ENCODE measurements at places on chromosomes 5 and 9.

DNA sequence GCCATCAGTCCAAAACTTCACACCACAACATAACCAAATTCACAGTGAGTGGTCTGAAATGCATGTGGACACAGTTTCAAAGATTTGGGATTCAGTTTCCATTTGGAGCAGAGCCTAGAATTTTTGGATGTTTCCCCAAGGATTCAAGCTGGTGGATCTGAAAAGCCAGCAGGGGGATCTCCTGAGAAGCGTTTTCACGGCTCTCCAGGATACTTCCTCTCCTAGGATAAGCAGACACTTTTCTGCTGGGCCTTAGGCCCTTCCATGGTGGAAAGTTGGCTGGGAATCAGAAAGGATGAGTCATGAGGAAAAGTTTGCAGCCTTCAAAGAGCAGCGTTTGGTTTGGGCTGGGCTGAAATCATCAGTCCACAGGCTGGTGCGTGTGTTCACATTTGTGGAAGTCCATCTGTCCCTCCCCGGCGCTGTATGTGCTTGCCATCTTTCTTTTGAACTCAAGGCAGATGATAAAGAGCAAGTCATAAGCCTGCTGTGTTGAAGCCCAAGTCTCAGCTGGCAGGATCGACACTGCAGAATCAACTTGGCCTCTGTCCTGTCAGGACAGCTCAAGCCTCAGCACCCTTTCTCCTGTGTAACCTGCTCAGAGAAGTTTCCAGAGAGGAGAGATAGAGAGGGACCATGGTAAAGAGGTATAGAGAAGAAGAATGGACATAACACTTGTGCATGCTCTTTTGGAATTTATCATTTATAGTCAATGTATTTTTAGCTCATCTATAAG lies 152.6 kb upstream of the MSX2 start:
- DNase-seq = peak; percentile 21

- no peak for DNase-seq
Measured at GRCh38 chr9:79664375-79664831, 92.6 kb downstream of the TLE4 start.

DNA sequence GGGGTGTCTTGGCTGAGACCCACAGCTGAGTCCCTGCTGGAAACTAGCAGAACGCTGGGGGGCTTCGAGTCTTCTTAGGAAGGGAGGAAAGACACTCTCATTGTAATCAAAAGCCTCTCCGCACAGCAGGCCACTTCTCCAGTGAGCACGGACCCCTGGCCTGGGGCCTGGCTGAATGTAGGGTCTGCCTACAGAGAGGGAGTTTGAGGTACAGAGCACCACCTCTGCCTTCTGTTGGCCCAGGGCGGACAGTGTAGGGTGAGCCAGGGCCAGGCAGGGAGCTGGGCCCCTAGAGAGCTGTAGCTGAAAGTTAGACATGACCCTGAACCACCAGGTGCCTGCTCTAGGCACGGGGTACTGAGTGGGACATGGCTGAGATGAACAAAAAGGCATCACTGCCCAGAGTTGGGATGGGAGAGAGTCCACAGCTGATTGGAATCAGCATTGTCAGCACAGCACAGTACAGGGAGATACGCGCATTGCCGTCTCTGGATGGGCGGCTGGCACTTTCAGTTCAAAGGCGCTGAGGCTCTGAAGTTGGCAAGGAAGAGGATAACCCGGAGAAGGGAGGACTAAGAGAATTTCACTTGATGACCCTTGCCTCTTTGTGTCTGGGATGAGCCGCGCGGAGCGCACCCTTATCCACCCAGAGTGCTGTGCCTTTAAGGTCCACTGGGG lies 363 bp upstream of the SLC25A48 start:
- no peak for DNase-seq

DNA sequence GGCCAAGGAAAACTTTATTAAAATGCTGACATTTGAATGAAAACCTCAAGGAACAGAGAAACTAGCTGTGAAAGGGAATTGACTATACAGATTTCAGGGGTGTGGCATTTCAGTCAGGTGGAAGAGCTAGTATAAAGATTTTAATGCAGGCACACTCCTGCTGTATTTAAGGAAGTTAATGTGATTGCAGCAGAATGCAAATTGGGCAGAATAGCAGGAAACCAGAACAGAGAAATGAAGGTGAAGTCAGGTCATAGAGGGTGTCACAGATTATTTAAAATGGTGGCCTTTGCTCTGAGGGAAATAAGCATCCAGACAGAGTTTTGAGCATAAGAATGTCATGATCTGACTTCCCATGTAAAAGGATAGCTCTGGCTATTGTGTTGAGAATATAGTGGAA lies 898.1 kb upstream of the WWC1 start:
- DNase-seq = no peak

DNA sequence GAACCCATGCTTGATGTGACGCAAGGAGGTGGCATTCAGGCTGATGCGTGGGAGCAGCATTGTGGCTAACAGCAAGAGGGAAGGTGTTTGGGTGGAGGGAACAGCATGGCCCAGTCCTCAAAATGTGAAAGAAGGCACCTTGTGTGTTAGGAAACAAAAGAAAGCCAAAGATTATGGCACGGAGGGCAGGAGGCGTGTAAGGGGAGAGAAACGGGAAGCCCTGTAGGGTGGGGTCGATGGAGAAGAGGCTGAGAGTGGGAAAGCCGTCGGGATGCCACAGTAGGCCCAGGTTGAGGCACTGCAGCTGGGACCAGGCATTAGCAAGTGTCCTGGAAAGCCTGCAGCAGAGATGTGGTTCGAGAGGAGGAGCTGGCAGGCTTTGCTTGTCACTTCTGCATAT lies 241.1 kb downstream of the GADD45G start:
- DNase-seq = no peak

GRCh38 chr9:100086097-100086635 lies 12.6 kb downstream of the ERP44 start:
- no peak for DNase-seq

DNA sequence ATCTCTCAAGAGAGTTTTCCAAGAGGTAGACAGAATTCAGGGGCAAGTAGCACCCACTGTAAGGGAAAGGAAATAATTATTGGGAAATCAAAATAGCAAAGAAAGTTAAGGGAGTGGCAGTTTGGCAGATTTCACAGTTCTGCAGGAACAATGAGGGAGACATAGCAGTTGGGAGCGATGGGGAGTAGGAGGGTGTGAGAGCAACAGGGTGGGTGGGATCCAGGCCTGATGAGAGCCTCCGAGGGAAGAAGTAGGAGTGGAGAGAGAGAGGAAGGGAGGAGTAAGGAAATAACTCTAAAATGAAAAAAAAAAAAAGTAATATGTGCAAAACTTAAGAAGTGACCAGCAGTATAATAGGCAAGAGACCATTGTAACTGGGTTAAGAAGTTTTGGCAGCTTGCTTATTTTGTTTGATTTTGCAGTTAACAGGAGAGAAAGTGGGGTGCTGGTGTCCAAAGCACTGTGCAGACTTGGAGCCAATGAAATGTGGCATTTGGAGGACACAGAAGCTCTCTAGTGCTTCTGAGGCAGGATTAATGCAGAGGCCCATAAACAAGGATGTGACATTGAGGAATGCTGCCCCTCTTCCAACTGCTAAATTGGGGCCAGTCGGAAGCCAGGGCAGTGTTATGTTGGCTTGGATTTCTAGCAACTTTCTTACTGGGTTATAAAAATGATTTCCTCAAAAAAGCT lies 10.2 kb downstream of the TNFAIP8 start:
- DNase-seq = no peak

- no peak for DNase-seq
Measured at GRCh38 chr5:95878417-95879323, 56.1 kb upstream of the GLRX start.

DNA sequence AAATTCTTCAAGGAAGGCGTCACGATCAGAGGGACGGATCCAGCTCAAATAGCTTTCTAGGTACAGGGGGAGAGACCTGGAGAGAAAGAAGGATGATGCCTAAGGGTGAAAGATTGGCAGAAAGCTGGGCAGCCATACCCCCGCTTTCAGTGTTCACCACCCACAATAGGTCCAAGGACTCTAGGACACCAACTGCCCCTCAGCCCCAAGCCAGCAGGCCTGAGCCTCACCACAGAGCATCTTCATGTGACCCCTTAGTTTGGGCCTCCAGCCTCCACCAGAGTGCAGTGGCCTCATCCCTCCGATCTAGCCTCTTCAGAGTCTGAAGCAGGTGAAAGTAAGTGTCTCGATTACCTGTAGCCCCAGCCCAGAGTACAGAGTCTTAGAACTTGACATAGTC lies 1.7 kb upstream of the VCP start:
- DNase-seq = no peak

GRCh38 chr9:76662476-76663281 lies 101.6 kb upstream of the PCA3 start:
- DNase-seq = no peak

- no peak for DNase-seq
Measured at GRCh38 chr5:181224390-181225229, 1.5 kb downstream of the TRIM41 start.

GRCh38 chr9:23581931-23582330 lies 244.1 kb downstream of the ELAVL2 start:
- DNase-seq = no peak

DNA sequence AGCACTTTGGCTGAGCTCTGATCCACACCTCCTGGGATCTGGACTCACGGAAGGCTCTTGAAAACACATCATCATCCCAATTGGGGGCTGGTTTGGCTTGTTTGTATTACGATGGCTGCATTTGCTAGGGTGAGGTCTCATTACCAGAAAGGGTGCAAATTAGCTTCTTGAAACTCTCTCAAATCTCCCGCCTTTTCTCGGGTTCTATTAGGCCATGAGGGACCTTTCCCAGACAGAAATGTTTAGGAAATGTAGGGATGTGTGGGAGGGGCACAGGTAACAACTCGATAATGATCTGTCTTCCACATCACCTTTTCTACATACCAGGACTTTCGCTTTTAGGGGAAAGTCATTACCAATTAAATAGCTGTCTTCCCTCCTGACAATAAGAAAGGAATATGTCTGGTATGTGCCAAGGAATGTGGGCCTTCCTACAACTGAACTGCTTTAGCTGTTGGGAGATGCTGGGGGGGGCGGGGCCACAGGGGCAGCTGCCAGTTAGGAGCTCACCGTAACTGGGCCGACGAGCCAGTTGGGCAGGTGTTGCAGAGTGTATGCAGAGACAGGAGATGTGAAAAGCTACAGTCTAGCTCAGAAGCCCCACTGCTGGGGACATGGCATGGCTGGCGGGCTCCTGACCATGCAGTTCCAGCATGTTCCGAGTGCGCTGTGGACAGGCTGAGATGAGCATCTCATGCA lies 71.2 kb downstream of the AK8 start:
- DNase-seq = no peak

DNA sequence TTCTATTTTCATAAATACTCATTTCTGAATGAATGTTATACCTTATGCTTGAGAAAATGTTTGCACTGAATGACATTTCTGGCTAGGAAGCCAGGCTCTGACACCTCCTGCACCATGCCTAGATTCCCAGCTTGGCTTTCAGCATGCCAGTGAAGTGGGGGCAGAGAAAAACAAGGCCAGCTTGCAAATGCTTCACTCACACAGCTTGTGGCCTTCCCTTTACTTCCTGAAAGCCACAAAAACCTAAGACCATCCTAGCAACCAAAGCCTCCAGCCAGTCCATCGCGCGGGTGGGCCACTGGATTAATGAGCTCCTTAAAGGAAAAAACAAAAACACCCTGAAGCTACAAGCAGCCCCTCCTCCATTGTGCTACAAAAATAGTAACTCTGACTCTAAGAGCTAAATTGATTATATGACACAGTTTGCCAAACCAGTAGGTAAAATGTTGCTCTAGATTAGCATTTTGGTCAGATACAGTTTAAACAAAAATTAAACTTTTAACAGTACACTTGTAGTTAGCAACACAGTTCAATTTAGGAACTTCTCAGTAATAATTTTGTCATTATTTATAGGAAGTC lies 159.9 kb downstream of the TSSK1B start:
- DNase-seq = no peak

- DNase-seq = no peak
Measured at GRCh38 chr9:81519816-81520495, 169.4 kb downstream of the TLE1 start.

DNA sequence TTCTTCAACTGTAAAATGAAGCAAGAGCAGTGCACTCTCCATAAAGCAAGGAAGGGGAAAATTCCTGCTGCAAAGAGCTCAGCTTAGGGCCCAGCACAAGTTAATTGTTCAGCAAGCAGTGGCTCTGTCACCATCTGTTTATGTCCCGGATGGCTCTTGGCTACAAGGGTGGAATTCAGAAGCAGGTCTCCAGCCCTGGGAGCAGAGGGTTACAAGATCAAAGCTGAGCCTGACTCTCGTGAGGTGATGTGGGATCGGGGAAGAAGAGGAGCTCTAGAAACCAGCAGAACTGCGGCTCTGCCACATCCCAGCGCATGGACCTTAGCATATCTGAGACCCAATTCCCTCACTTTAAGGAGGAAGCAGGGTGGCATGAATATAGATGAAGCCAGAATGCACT lies 25.2 kb upstream of the OLFM1 start:
- no peak for DNase-seq

GRCh38 chr5:55154873-55155272 lies 5.1 kb upstream of the GPX8 start:
- DNase-seq = no peak

DNA sequence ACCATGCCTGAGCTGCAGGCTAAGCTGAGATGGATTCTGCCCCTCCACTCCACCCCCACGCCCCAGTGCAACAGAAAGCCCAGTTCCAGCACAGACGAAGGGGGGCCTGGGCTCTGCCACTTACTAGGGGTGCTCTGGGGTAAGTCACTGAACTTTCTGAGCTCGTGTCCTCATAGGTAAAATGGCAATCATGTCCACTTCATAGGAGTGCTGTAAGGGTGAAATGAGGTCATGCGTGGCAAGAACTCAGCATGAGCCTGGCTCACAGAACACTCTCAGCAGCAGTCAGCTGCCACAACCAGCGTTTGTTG lies 8.4 kb upstream of the PSD2 start:
- no peak for DNase-seq

GRCh38 chr9:108184941-108185340 lies 670.8 kb downstream of the ACTL7B start:
- DNase-seq = no peak

DNA sequence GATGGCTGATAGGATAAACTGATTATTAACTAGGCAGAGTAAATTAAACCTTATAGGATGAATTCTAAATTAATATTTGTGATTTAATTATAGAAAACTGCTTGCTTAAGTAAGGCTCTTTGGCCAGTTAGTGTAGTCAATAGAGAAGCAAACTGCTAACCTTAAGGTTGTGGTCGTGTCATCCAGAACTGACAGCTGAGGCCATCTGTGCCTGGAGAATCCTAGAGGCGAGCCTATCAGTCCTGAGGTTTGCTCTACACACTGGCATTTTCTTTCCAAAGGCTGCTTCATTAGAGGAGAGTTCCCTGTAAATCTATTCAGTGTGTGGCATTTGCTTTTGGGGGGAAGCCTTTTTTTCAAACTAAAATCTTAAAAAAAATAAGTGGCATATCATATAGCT lies 169.2 kb downstream of the MEF2C start:
- no peak for DNase-seq

- no peak for DNase-seq
Measured at GRCh38 chr5:43370352-43370751, 41.8 kb downstream of the CCL28 start.

Measured in HuH-7.5 (cell line).